ENCODE measurements at places on chromosomes 4 and X.

DNA sequence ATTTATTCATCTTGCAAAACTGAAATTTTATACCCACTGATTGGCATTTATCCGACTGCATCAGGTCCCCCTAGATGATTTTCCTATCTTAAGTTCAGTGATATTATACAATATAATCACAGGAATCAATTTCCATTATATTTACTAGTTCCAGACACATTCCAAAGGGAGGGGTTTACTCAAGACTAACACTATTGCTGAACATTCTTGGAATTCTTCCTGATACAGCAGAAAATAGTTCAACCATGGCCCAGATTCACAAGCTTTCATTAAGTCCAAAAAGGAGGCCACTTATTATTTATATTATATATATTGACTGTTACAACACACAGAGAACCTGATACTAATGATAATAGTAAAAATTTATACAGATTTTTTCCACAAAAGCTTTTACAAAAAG lies 2353.6 kb downstream of the PCDH7 start:
- no peak for DNase-seq

- no peak for DNase-seq
Observed at GRCh38 chr4:2835978-2836377, 7.7 kb upstream of the ADD1 start.

GRCh38 chr4:182874304-182874751 lies 42.9 kb downstream of the DCTD start:
- no peak for DNase-seq

DNA sequence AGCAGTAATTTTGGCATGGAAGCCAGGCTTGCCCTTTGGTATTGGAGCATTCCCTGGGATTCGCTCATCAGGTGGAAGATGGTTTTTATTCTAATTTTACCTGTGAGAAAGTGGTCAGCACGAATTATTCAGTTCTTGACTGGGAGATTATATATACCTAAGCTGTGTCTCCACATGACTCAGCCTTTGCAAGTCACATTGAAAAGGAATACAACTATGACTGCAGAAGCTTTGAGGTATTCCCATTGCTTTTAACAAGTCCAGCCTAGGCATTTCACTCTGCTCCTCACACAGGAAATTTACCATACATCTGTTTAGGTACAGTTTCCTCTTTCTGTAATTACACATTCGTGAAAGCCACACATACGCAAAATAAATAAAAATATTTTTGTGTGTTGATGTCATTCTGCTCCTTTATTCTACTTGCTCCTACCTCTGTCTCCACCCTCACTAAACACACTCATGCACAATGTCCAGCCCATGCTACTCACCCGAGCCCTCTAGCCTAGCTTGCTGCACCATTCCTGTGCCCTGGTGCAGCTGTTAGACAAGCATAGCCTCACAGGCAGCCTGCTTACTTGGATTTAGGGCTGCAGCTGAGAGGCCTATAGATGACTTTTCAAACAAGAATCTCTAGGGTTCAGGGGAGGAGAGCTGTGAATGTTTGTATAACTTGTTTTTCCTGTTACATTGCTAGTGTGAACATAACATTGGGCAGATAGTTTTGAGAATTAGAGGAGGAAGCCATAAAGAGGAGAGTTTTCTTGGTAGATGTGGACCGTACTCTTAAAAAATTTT lies 504.4 kb upstream of the FAT1 start:
- no peak for DNase-seq

- DNase-seq: no peak
Observed at GRCh38 chrX:29687687-29688086, 527.7 kb upstream of the MAGEB2 start.

DNA sequence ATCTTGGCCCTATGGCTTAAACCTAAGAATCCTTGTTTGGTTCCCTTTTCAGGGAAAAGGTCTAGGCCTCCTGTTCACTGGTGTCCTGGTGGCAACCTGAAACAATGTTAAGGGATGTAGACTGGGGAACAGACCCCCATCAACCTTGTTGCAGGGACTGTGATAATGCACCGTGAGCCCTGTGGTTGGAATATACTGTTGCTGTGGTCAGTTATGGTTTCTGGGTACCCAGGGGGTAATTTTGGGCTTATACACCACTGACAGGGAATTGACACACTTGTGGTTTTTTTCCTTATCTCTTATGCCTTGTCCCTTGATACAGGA lies 64.0 kb upstream of the WDR1 start:
- DNase-seq: no peak

DNA sequence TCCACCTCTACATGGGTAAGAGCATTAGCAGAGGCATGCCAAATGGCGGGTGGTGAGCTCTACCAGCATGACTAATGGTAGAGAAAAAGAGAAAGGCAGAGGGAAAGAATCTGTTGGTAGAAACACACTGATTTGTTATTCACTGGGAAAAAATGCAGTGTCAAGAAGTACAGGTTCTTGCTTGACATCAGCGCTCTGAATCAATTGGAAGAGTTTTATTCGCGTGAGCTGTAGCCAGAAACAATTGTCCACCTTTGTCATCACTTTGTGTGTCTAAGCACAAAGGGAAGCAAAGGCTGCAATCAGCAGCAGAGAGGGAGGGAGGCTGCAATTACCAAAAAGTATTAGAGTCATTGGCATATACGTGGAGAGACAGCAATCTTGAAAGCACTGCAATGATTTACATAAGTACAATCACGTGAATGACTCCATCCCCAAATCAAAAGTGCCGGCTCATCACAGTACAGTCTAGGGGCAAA lies 67.7 kb upstream of the HS3ST1 start:
- DNase-seq: no peak

DNA sequence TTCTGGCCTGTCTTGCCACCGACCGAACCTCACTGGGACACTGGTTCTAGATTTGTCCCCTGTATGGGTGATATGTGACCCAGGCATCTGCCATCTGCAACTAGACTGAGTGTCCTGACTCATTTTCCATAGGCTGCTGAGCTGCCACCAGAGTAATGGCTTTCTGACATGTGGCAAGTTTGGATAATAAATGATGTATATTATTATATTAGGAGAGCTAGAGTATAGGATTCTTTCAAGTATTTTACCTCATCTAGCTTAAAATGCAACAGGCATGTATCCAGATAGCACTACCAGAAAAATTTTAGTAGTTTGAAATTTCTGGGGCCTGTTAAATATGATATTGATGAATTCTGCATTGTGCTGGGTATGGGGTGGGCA lies 15.8 kb upstream of the PGRMC2 start:
- no peak for DNase-seq
